ENCODE measurements at places on chromosomes 4 and X.

DNA sequence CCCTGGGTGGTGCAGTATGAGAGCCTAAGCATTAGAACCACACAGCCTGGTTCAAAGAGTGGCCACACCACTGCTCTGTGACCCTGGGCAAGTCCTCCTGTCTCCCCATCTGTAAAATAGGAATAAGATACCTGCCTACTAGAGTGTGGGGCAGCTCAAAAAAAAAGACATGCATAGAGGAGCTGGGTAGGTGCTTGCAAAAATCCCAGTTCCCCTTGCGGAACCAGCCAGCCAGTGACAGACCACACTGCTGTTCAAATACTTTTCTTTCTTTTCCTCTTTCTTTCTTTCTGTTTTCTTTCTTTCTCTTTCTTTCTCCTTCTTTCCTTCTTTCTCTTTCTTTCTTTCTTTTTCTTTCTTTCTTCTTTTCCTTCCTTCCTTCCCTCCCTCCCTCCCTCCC, 63.0 kb upstream of the TRIM2 start:
- no peak for DNase-seq

DNA sequence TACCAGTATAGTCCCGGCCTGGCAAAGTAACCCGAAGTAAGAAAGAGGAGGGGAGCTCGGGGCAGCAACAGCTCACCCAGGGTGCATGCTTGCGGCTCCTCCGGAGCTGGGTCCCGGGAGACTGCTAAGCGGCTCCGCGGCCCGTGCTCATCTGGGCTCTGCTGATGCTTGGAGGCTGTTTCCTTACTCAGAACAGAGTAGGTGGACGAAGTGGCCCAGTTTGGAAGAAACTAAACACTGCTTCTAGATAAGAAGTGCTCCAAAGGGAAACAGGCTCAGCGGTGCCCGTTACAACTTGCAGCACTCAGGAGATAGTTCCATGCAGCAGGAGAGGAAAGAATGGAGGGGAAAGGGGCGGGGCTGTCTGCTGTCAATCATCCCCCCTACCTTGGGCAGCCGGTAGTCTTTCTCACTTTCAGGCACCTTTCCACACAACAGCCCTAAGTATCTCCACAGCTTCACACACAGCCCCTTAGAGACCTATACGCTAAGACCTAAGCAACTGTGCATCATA, at the start of gene COL4A6:
COL4A6 (minus strand) TSS at position 313 of the 514 bp plus-strand sequence; CDS start at position 87, 226 bp downstream.
- DNase-seq, result no peak

GRCh38 chr4:175891231-175891630, 79.2 kb upstream of the GPM6A start:
- DNase-seq, result no peak

GRCh38 chr4:183823434-183823833, 81.7 kb upstream of the STOX2 start:
- no peak for DNase-seq

- no peak for DNase-seq
Observed at GRCh38 chrX:10714531-10714930, 94.1 kb upstream of the MID1 start.

DNA sequence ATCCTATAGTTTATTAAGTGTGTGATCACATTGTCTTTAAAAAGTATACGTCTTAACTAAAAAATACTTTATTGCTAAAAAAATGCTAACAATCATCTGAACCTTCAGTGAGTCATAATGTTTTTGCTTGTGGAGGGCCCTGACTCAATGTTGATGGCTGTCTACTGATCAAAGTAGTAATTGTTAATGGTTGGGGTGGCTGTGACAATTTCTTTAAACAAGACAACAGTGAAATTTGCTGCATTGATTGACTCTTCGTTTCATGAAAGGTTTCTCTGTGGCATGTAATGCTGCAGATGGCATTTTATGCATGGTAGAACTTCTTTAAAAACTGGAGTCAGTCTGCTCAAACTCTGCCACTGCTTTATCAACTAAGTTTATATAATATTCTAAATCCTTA, 101.4 kb upstream of the IL15 start:
- DNase-seq, result no peak

DNA sequence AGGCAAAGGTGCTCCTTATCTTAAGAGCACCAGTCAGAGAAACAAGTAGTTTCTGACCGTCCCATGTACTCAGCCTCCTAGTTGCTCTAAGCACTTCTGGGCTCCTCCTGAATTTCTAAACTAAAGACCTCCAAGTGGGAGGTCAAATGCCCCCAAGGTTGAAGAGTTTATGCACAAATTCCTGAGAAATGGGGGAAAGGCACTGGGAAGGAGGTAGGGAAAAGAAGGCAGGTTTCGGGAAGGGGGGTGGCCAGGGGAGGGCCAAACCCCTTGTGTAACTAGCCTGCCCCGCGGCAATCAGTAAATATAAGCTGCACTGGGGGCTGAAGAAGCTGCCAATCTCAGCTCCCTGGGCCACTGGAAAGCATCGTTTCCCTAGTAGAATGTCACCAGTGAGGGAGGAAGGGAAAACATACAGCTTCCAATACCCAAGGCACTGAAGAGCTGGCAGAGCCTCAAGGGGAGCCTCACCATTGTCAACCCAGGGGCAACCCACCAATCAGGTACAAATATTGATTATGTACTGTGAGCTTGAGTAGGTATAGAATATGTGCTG, 3.4 kb downstream of the FOXO4 start:
- no peak for DNase-seq

DNA sequence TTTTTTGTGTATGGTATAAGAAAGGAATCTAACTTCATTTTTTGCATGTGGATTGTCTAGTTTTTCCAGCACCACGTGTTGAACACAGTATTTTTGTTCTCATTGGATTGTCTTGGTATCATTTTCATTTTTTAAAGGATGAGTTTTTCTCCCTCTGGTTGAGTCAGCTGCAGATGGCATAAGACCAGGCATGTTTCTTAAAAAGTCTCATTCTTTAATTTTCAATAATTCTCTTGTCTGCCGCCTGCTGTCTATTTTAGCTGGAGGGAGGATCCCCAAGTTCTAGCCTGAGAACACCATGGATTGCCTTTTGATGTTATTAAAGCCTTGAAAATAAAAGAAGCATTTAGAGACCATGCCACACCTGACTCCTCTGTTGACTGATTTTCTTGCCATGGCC, 263.8 kb downstream of the ARHGAP24 start:
- no peak for DNase-seq

DNA sequence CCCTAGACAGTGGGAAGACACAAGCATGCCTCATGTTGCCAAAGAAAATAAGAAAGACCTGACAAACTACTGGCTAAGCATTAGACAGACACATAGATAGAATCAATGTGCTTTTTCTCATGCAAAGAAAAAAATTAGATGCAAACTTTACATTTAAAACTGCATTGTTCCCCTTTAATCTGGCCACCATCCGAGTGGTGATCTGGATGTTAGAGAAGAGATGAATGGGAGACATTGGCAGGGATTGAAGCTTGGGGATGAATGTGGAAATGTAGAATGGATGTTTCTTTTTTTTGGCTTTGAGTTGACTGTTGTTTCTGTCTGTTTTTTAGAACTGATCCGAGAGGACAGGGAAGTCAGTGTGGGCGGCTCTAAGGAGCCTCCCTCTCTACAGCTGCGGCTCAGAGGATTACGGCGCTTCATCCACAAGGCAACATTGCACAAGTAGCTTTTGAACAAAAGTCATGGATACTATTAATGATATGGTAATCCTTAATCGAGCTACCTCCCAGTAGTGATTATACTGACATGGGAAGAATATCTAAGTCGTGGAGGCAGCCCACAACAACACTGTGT, 53.0 kb downstream of the HELT start:
- DNase-seq, result no peak

DNA sequence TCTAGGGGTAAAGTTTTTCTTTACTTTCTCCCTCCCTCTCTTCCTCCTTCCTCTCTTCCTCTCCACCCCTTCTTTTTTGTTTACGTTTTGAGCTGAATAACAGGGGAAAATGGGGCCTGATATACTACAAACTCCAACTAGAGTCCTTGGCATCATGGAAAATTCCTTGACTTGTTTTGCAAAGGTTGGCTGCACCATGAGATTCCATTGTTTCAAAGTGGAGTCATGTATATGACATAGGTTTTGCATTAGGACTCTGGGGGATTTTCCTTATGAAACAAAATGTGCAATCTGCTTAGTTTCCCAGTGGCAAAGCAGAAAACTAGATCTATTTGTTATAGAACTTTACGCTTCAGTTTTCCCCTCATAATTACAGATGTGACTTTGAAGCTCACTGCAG, 233.5 kb upstream of the PGRMC2 start:
- DNase-seq, result no peak

- DNase-seq, result no peak
Observed at GRCh38 chr4:26471890-26472289, 18.4 kb downstream of the CCKAR start.

DNA sequence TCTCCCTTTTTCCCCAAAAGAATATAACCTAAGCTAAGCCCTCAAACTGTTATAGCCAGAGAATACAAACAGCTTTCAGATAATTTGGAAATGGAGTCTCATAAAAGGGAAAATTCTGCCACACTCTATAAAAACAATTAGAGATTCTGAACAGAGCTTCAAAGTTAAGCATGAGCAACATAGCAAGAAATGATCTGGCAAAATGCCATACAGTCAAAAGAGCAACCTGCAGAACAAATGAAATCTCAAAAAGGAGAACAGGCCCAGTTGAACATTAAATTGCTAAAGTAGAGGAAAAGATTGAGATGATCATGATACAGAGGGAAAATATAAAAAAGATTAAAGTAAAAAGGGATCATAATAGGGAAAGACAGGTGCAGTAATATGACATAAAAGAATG, 250.5 kb downstream of the TLL1 start:
- DNase-seq, result no peak

DNA sequence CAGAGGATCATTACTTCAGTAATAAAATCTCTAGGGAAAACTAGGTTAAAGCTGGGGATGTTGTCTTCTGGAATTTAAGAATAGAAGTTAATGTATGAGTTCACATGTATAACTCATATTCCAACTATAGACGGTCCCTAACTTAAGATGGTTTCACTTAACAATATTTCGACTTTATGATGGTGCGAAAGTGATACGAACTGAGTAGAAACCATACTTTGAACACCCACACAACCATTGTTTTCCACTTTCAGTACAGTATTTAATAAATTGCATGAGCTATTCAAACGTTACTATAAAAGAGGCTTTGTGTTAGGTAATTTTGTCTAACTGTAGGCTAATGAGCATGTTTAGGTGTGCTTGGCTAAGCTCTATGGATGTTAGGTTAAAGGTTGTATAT, 38.7 kb downstream of the CCSER1 start:
- DNase-seq, result no peak

DNA sequence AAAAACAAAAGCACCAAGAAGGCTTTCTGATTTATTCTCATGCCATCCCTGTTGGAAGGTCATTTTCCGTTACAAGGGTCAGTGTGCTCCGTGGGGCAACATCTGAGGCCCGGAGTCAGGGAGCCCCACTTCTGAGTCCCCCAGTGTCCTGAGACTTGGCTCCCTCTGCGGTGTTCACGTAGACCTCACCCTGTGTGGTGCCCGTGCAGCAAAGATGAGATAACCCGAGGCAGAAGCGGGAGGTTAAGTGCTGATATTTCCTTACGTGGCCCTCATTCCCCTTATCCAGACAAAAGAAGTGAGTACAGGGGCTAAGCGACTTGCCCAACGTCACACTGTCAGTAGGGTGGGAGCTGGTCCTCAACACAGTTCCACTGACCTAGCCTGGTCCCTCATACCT, 3.5 kb downstream of the JAKMIP1 start:
- DNase-seq, result no peak

- no peak for DNase-seq
Observed at GRCh38 chr4:15233264-15233597, 194.6 kb upstream of the C1QTNF7 start.

- no peak for DNase-seq
Observed at GRCh38 chr4:692771-693554, 4.0 kb upstream of the SLC49A3 start.

DNA sequence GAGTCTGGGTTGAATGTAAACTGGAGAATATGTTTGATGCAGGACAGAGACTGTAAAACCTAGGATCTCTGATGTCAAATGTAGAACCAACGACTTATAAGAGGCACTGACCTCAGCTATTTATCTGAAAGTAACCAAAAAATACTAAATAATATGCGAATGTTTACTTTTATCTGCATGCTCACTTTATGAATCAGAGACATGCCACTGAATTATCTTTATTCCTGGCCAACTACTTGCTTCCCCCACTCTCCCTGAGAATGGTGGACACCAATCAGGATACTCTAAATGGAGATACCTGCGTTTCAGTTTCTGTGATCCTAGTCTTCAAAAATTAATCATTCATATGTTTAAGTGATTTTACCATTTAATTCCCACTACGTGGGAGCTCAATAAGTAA, 1038.4 kb upstream of the PABPC4L start:
- no peak for DNase-seq

- DNase-seq, result no peak
Observed at GRCh38 chrX:46913667-46914066, 1.4 kb downstream of the JADE3 start.

DNA sequence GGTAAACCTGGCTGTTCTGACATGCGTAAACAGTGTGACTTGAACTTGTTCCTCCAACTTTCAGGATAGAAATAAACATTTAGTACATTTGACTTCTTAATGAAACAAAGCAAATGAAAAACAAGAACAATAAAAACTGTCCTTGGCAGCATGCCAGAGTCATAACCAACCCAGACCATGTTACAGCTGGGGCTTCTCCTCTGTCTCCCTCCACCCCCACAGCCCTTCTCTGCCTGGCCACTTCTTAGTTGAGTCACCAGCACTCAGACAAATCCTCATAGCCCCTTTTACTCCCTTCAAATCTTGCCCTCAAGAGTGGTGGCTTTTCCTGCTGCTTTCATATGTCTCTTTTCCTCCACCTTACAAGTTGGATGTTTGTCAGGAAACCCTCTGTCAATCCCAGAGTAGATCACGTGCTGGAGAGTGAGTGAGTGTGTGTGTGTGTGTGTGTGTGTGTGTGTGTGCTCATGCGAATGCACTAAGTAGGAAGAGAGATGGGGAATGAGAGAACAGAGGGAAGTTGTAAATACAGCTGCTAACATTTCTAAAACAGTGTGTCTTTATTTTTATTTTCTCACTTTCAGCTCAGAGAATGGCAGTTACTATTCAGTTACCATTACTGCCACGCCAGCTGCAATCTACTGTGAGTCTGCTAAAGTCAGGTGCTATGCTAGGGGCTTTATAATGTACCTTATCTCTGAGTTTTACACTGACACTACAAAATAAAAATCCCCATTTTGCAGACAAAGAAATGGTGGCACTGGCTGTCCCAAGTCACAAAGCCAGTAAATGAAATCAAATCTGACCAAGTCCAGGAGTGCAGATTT, 15.0 kb downstream of the SCARB2 start:
- DNase-seq, result peak; percentile 39

GRCh38 chr4:22515888-22516541, at the start of gene ADGRA3:
Gene ADGRA3, minus strand, starts transcription at chr4:22516066. Its CDS starts 282 bp downstream, at chr4:22515784.
- DNase-seq, result peak; percentile 30

Measured in stimulated activated CD4-positive, alpha-beta T cell treated with anti-CD3 and anti-CD28 coated beads, Interleukin-12 subunit alpha, Interleukin-12 subunit beta, amount 100 ng/mL, for 48 hours (primary cell).